ENCODE measurements at places on chromosomes 13 and 19.

DNA sequence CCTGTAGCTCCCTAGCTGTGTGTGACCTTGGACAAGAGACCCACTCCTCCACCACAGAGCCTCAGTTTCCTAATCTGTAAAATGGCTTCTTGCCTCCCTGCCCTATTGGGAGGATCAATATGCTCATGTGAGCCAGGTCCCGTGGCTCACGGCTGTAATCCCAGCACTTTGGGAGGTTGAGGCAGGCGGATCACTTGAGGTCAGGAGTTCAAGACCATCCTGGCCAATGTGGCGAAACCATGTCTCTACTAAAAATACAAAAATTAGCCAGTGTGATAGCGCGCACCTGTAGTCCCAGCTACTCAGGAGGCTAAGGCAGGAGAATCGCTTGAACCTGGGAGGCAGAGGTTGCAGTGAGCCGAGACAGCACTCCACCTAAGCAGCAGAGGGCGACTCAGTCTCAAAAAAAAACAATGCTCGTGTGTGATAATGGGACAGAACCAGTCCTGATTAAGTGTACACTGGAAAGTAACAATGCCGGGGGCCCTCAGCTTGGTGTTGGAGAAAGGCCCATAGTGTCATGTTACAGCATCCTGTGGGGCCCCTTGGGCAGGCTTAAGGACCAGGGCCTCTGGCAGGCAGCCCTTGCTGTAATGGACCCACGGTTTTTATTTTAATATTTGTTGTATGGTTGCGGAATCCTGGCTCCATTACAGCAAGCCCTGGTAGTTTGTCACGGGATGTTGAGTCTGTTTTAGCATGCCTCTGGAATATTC is 6.8 kb downstream of the RPS11 start:
- DNase-seq, result peak; percentile 65

DNA sequence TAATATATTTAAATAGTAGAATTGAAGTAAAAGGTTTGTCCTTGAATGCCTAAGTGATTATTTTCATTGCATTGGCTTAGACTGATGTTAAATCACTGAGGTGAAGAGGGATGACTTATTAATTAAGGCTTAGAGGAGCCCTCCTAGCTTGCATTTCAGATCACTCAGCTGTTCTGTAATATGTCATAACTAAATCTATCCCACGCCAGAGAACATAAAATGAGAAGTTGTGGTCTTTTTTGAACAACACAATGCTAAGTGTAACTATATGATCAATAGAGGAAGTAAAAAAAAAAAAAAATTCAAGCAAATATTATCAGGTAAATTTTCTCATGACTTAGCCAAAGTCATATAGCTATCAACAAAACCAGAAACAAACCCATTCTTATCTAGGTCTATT is 752.2 kb downstream of the GPC5 start:
- DNase-seq, result no peak

GRCh38 chr13:77465603-77466195 is 69.8 kb upstream of the SCEL start:
- no peak for DNase-seq

- DNase-seq, result peak; percentile 52
Measured at GRCh38 chr13:113176280-113176679, 17.8 kb downstream of the PROZ start.

DNA sequence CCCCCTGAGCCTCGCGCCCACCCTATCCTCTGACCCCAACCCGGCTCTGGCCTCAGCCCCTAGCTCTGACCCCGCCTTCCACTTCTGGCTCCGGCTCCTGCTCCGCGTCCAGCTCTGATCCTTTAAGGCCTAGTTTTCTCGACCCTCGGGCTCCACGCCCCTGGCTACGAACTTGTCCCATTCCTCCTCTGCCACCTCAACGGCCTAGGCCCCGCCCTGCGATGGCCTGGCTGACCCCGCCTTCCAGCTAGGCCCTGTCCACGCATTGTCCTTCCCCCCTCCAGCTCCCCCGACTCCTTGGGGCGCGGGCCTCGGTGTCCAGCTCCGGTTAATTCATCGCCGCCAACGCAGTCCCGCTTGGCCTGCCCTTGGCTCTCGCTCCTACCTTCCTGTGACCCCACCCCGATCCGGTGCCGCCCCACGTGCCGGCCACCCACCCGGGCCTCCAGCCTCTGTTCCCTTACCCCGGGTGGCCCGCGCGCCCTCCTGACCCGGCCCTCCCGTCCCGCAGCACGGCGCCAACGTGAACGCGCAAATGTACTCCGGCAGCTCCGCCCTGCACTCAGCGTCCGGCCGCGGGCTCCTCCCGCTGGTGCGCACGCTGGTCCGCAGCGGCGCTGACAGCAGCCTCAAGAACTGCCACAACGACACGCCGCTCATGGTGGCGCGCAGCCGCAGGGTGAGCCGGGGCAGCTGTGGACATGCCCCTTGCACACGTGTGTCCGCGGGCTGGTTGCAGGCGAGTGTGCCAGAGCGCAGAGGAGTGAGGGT is 9.4 kb downstream of the BCL3 start:
- DNase-seq, result no peak

- no peak for DNase-seq
Measured at GRCh38 chr13:99144306-99144705, 56.3 kb upstream of the UBAC2 start.

DNA sequence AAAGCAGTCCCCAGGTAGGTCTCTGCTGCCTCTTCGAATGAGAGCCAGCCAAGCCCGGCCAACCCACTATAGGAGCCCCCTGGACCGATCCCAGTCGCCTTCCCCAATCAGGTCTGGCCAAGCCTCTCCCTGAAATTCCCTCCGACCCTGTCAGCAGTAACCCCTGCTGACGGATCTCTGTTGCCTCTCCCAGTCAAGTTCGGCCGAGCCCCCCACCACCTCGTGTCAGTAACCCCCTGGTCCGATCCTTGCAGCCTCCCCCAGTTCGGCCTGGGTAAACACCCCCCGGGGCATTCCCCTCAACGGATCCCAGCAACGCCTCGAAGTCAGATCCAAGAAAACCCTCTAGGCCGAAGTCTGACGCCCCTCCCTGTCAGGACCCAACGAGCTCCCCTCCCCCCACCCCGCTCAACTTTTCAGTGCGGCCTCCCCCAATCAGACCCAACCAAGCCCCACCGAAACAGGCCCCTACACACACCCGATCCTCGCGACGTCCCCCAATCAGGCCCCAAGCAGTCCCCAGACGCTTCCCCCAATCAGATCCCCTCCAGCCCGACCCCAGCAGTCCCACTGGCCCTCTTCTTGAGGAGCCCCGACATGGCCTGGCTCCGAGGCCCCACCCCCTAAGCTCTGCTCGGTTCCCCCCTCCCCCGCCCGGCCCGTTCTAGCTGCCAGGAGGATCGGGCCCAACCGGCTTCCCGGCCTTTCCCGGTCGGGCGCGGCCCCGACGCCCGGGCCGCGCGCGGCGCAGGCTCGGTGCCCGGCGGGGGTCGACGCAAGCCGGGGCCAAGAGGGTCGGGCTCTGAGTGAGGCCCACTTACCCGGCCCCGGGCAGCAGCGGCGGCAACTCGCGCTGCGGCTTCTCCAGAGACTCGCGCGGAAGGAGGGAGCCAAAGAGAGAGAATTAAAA is 1.8 kb downstream of the TNPO2 start:
- peak; percentile 59 for DNase-seq

DNA sequence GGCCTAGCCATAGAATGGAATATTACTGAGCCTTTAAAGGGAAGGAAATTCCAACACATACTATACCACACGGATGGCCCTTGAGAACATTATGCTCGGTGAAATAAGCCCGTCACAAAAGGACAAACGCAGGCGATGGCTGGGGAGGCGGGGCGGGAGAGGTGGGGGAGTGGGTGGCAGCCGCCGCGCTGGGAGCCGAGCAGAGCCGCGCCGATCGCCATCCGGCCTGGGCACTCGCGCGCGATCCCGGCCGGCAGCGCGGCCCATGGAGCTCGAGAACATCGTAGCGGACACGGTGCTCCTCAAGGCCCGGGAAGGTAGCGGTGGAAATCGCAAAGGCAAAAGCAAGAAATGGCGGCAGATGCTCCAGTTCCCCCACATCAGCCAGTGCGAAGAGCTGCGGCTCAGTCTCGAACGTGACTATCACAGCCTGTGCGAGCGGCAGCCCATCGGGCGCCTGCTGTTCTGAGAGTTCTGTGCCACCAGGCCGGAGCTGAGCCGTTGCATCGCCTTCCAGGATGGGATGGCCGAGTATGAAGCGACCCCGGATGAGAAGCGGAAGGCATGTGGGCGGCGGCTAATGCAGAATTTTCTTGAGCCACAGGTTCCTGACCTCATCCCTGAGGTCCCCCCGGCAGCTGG is 140.1 kb downstream of the ZDHHC20 start:
- DNase-seq, result no peak

GRCh38 chr19:41323430-41324125 is 13.6 kb downstream of the CCDC97 start:
- DNase-seq, result no peak

DNA sequence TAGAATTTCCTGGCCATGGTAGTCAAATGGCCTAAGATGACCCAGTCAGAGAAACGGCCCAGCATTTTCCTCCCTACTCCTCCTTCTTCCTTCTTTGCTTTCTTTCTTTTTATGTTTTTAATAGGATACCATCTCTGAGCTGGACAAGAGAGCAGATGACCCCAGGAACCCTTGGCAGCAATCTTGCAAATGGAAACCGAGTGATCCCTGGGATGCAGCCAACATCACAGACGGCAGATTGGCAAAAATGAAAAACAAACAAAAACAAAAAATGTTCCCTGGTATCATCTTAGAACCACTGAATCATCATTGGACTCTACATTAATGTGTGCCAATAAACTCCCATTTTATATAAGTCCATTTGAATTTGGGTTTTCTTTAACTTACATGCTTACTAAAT is 424.4 kb downstream of the FGF14 start:
- DNase-seq, result no peak

GRCh38 chr13:44331912-44332851 is 41.4 kb upstream of the SERP2 start:
- no peak for DNase-seq

- peak; percentile 29 for DNase-seq
Measured at GRCh38 chr13:20411638-20412342, 113.9 kb downstream of the CRYL1 start.

- DNase-seq, result no peak
Measured at GRCh38 chr19:13633109-13633508, 126.8 kb upstream of the CACNA1A start.

GRCh38 chr19:14395262-14395661 is 14.0 kb downstream of the ADGRE5 start:
- DNase-seq, result no peak

GRCh38 chr19:54329476-54330165 is 9.3 kb downstream of the LILRA4 start:
- DNase-seq, result no peak

DNA sequence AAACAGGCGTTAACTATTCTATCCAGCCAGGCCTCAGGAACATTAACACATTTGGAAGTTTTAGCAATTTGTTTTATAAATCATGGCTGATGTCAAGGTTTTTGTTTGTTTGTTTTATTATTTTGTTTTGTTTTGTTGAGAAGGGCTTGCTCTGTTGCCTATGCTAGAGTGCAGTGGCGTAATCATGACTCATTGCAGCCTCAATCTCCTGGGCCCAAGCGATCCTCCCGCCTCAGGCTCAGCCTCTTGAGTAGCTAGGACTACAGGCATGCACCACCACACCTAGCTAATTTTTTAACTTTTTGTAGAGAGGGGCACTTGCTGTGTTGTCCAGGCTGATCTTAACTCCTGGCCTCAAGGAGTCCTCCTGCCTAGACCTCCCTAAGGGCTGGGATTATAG is 28.3 kb downstream of the NUP58 start:
- no peak for DNase-seq

DNA sequence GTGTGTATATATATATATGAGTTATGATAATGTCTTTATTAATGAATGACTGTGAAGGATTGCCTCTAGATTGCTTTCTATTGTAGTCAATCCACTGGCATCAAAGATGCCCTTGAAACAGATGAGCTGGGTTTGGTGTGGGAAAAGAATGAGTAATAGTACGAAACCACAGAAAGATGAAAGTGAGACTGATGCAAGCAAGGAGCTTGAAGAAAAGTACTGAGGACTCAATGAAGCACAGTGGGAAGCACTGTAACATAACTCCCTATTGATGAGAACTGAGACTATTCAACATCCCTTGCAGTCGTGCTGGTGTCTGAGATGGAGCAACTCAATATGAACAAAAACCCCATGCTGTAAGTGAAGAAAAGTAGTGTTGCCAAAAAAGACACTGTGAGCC is 1794.2 kb downstream of the SLITRK5 start:
- no peak for DNase-seq

DNA sequence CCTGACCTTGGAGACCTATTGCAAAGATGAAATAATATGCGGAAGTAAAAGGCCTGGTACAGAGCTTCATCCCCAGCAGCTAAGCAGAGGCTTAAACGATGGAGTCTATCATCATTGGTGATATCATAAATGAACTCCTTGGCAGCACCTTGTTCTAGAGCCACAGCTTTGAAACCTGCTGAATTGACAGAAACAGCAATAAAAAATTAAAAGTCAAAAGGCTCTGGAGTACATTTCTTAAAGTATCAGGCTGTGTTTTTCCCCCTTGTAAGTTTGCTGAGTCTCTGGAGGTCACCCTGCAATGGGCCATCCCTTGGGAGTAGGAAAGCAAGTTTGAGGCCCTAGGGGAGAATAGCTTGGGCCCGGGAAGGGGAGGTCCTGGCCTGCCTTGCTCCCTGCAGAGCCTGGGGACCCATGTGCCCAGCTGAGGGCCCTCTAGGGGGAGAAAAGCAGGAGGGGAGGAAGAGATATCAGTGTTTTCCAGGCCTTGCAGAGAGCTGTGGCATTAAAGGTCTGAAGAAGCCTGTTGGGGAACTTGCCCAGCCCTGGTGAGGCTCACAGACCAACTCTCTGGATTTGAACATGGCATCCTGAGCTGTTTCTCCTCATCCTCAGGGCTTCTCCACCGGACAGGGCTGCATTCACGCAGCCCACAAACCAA is 416.1 kb downstream of the ZNF536 start:
- DNase-seq, result no peak

DNA sequence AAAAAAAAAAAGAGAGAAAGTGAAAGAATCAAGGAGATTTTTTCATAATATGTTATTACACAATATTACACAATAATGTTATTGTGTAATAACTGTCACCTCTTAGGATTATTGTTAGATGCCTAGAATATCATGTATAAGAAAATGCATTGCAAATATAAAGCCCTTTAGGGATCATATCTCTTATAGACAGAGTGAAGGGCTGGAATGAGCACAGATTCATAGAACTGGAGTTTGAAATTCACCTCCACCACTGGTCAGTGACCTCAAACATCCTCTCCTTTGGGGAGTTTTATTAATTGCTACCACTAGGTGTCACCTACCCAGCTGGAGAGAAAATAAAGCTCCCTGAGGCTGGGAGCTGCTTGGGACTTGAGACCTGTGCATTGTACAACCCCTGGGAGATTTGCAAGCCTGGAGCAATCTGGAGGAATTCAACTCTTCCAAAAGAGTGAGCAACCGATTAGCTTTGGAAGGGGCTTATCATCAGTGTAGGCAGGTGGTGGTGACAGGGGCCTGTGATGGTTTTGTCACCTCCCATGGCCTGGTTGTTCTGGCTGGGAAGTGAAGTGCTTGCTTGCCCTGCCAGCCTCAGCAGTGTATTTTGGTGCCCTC is 30.3 kb upstream of the FRY start:
- DNase-seq, result no peak

DNA sequence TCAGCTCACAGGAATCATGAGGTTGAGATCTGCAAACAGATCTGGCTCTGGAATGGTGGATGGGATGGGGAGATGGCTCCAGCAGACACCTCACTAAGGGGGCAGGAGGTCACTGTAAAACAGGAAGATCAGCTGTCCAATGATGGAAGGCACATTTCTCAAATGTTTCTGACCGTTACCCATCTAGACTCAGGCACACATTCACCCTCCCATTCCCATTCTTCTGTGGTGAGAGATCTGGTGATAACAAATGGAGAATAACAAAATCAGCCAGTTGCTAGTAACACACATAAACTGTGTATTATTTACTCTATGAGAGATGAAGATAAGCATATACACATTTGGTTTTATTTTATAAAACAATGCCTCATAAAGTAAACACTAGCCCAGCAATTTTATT is 235.9 kb downstream of the TSHZ3 start:
- no peak for DNase-seq
